RWPE2 (cell line): ENCODE measurements at places on chromosomes 1 and 21.

- no peak for DNase-seq
These were observed 227.2 kb downstream of the DPYD start for GRCh38 chr1:97693601-97694000.

- no peak for DNase-seq
These were observed 513.6 kb downstream of the PLPP3 start for GRCh38 chr1:56065729-56066128.

DNA sequence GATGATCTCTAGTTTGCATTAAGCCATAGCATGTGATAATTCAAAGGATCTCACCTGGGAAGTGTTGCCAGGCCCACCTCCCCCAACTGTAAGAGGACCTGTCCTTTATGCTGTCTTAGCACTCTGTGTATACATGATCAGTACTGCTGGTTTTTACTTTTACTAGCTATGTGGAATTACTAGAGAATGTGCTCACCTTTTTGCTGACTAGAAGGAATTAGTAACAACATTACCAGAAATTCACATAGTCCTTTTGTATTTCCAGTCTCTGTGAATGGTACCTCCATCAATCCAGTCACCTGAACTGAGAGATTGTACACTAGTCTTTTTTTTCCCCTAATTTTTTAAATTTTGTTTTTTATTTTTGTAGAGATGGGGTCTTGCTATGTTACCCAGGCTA, 46.6 kb downstream of the EEIG2 start:
- DNase-seq: no peak

GRCh38 chr1:183391863-183392262, 26.3 kb downstream of the NMNAT2 start:
- DNase-seq: no peak

DNA sequence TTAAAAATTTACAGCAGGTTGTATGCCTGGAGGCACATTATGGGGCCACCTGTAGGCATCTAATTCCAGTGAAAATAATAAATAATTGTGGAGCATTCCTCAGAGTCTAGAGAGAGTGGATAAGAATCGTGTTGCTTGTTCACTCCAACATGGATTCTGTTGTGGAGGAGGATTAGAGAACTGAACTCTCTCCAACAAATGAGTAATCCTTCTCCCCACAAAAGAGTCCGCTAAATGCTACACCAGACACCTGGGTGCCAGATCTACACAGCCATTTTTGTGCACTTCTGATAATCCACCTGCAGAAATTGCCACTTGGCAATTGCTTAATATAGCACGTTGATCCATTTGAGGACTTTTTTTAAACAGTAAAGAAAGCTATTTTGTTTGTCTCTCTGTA, 113.7 kb upstream of the DPYD start:
- DNase-seq: no peak
